ENCODE measurements at places on chromosomes 4 and X. TPM values are rescaled to one million over a fixed set of nuclear protein-coding genes. Genes with fewer than 3 reads are reported as not detected.

GRCh38 chr4:26692014-26692726 lies 108.3 kb downstream of the TBC1D19 start:
- no peak for DNase-seq

DNA sequence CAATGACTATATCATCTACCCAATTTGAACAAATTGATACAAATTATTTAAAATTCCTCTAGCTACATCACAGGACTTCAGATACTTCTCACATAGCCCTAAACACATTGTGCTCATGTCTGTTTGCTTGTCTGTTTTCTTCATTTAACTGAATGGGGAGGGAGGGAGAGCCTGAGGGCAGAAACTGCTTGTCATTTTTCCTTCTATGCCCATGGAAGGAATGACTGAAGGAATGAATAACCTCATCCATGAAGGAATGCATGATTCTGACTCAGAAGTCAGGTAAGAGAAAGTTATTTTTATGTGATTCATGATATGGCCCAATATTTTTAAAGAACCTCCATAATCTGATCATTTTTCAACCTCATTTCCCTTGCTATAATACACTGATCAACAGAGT lies 418.0 kb upstream of the PITX2 start:
- no peak for DNase-seq

GRCh38 chr4:36178484-36178883 lies 65.8 kb downstream of the ARAP2 start:
- DNase-seq, result no peak

DNA sequence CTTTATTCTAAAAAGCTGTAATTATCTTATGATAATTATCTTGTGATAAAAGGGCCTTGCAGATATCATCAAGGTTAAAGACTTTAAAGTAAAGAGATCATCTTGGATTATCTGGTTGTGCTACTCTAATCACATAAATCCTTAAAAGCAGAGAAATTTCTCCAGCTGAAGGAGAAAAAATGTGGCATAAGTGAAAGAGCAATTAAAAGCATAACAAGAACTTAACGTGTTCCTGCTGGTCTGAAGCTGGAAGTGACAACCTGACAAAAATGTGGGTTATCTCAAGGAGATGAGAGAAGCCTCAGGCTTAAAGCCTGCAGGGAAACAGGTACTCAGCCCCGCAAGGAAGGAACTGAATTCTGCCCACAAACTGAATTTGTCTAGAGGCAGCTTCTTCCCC lies 449.1 kb upstream of the NDST4 start:
- DNase-seq, result no peak

GRCh38 chr4:82905205-82905604 lies 4.7 kb downstream of the THAP9 start:
- no peak for DNase-seq

GRCh38 chrX:13119386-13119785 lies 75.0 kb upstream of the FAM9C start:
- DNase-seq, result no peak

GRCh38 chr4:87032884-87033533 lies 98.2 kb downstream of the AFF1 start:
- DNase-seq, result no peak

GRCh38 chrX:115449742-115450141 lies 111.2 kb upstream of the PLS3 start:
- no peak for DNase-seq

DNA sequence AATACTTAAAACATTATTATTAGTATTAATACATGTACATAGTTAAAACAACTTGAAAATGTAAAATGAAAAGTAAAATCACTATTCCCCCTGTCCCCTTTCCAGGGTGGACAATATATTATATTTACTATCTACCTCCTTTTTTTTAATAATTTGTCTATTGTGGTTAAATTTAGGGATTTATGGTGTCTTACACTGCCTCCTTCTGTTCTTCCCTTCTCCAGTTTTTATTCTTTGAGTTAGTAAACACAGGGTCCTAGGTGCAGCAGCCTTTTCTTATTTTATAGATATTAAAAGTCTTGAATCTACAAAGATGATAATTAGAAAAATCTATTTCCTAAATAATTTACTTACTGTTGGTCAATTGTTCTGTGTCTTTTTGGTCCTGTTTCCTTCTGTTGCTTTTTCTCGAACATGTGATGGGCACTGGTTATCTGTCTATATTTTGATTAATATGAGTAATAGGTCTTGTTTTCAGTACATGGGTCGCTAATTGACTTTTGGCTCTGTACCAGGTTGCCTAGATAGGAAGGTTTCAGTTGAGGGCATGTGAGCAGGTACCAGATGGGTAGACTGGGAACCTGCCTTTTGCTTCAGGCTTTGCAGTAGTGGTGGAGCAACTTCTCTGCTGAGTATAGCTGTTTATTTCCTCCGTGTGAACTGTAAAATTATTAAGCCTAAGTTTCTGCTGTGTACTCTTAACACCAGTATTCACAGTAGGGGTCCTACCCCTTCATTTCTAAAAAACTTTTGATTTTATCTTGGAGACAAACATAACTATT lies 1.1 kb downstream of the NUDT9 start:
- DNase-seq, result no peak

Gene GSX2
- total RNA-seq, result not detected

- peak; percentile 65 for DNase-seq
These were observed 353.0 kb downstream of the IDS start for GRCh38 chrX:149151805-149152757.

DNA sequence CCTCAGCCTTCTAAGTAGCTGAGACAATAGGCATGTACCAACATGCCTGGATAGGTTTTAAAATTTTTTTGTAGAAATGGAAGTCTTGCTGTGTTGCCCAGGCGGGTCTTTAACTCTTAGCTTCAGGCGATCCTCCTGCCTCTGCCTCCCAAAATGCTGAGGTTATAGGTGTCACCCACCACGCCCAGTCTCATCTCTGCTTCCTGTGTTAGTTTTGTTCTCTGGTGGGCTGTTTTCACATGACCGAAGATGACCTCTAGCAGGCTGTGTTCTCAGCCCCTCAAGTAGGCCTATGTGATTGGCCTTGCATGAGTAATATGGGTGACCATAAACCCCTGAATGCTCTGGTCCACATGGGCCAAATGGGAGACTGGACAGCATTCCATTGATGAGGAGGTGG lies 56.8 kb upstream of the MSANTD1 start:
- DNase-seq, result no peak

Gene PITX2
- not detected for total RNA-seq

DNA sequence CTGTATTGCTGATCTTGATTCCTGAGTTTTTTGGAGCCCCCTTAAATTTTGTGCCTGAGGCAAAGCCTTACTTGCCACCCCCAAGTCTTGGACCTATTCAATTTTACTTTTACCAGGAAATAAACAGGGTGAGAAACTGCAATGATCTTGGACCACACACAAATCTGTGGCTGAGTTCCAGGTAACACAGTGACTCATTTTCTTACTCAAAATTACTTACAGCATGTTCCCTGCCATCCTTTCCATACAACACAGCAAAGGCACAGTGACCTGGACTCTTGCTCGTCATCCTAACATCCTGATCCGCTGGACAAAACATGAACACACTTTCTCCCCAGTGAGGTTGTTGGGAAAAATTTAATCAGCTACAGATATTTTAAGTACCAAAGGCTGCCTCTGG lies 60.7 kb upstream of the S100G start:
- DNase-seq, result no peak

Gene RAB41
- not detected for total RNA-seq

DNA sequence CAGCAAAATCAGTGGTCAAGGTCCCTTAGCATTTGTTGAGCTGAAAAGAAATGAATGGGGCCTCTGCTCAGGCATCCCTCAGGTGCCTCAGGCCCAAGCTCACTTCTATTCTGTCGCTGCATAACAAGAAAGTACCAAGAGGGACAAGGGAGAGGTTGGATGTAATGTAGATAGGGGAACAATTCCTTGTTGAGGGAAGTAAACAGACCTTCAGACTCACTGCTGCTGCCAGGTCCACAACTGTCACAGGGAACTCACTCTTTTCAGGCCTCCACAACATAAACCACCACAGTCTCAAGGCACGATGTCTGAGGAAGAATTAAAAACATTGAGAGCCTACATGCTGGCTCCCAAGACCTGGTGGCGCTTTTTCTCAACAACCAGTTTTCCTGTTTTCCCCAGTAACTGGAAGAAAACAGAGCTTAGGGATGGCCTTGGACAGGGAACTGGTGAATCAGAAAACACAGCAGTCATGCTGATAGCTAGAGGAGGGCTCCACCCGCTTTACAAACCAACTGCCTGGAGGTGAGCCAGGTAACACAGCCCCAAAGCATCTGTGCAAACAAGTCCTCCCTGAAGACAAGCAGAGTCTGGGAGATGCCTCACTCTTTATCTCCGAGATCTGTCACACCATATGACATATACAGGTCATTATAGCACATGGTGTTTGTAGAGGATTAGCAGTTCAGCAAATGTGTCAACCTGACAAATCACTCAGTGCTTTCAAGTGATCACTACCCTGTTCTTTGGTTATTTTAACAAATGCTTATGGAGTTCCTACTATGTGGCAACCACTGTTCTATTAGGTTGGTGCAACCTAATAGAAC lies 14.3 kb upstream of the AWAT1 start:
- no peak for DNase-seq

GRCh38 chr4:94892051-94892450 lies 134.3 kb downstream of the BMPR1B start:
- no peak for DNase-seq

Gene ATP6AP2
- total RNA-seq, result 163 TPM

DNA sequence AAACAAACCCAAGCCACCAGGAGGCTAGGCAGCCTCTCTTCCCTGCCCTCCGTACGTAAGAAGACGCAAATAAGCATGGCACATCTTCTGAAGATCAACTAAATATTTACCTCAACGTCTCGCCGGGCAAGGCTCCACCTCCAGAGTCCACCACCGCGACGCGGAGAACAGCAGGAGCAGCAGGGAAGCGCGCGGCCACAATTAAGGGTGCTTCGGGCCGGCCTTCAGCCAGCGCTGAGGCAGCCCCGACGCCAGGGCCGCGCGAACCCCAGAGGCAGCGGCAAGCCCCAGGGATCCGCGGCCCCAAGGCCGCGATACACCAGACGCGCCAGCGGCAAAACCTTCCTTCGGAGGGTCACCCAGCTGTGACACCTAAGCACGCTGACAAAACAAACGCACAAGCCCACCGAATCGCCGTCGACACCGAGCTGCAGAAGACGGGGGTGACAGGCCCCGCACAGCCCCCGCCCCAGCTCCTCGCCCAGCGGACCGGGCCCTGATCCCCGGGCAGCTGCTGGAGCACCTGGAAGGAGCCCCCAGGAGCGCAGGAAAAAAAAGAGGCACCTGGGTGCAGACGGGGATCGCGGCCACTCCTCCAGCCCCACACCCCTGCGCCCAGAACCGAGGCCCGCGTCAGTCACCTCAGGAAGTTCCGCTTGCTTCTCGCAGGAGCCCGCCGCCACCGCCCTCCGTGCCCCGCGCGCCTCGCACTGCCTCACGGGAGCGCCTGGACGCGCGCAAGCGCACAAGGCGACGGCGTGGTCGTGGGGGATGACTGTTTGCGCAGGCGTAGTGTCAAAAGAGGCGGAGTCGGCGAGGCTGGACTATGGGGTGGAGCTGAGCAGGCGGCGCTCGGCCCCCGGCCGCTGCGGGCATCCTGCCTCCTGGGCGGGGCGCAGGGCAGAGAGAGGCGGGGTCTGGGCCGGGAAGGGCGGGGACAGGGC lies at the start of the genes HAUS3 and POLN:
TSS of gene HAUS3 (minus strand) at position 712 of the 944 bp plus-strand sequence. CDS start 1,175 bp downstream, outside the sequence.
TSS of gene POLN (minus strand) at position 712 of the 944 bp plus-strand sequence. CDS start 12,890 bp downstream, outside the sequence.
- DNase-seq, result peak; percentile 99

Gene VCX2
- total RNA-seq, result not detected

GRCh38 chr4:76879731-76880364 lies 18.1 kb downstream of the SOWAHB start:
- no peak for DNase-seq

- no peak for DNase-seq
These were observed 82.2 kb downstream of the FNIP2 start for GRCh38 chr4:158850800-158851644.
